Inflammatory macrophage treated with lipopolysaccharide for 4 hours (primary cell): ENCODE measurements at places on chromosomes 1 and 21.
A peak's percentile ranks its signal among the peaks of the same experiment; 100 is the strongest.

GRCh38 chr1:93680420-93681100, 1.1 kb downstream of the BCAR3 start:
- peak; percentile 78 for DNase-seq

DNA sequence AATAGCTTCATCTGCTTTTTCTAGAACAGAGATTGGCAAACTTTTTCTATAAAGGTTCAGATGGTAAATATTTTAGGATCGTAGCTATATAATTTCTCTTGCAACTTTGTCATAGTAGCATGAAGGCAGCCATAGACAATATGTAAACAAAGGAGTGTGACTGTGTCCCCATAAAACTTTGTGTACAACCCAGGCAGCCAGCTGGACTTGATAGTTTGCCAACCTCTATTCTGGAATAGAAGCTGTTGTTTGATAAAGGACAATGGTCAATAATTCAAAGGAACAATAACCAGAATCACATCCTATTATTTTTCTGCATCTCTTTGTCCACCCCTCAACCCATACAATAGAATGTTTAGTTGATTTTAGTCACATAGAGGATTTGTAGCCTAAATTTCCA, 286.7 kb downstream of the LMX1A start:
- DNase-seq, result no peak

DNA sequence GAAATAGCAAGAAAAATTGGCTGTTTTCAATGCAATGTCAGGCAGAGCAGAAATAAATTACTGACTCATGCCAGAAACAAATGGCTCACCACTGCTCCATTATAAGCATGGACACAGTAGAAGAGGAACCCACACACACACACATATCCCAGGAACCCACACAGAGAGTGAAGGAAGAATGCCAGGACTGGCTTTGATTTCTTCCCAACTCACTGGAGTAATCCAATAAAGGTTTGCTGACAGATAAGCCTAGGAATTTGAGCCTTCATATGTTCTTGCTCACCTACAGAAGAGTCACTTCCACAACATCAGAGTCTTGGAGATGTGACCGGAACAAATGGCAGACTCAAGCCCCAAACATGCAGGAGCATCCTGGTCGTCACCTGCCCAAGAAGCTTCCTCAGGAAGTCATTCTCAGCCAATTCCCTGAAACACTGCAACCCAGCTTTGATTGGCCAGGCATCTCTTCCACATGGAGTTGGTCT, 2.2 kb downstream of the SH3BP5L start:
- DNase-seq, result peak; percentile 51

GRCh38 chr1:84963021-84963420, 33.9 kb downstream of the MCOLN2 start:
- no peak for DNase-seq

DNA sequence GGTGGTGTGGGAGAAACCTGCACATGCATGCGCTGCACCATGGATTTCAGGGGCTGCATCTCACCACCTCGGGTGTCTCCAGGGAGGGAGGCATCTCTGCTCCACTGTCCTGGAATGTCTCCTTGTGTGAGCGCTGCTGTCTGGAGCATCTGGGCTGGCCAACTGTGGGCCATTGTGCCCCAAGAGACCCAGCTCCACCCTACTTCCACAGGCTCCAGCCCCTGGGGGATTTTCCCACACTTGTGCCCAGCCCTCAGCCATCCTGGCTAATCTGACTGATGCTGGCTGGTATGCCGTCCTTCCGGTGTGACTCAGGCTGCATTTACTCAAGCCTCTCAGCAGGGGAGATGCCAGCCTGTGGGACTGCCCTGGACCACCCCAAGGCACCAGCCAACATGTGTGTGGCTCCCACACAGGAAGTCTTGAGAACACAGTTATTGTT, 62.0 kb downstream of the TRIM11 start:
- no peak for DNase-seq

DNA sequence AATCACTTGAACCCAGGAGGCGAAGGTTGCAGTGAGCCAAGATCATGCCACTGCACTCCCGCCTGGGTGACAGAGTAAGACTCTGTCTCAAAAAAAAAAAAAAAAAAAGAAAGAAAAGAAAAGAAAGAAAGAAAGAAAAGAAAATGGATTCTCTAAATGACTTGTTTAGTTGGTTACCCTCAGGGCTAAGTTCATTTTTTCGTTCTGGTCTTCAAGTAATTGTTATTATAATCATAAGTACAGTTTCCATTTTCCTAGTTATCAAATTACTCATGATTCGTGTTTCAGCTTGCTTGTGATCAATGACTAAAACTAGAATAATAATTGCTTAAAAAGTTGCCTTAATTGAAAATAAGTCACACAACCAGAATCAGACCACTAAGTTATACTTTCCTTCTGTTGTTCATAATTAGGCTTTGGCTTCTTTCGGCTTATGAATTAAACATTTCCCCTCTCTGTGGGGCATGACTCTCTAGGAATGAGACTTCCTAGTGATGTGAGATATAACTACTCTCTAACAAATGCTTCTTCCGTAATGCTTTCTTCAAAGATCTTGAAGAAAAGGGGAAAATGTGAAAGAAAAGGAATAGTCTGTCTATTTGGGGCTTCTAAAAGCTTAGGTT, 9.6 kb upstream of the RLF start:
- no peak for DNase-seq

DNA sequence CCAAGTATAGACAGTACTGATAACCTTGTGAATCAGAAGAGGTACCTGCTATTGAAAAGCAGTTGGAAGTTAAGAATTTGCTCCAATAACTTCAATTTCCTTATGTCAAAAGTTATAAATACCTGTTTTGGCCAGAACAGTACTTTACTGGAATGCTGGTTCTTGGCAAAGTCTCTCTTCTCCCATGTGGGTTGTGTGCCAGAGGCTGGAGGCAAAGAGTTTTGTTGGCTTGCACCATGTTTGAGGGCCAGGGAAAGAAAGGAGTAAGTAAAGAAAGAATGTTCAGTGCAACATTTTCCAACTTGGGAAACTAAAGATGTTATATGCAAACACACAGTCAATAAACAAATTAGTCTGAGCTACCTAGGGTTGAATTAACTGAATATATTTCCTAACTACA, 67.0 kb upstream of the DYNLT5 start:
- no peak for DNase-seq

DNA sequence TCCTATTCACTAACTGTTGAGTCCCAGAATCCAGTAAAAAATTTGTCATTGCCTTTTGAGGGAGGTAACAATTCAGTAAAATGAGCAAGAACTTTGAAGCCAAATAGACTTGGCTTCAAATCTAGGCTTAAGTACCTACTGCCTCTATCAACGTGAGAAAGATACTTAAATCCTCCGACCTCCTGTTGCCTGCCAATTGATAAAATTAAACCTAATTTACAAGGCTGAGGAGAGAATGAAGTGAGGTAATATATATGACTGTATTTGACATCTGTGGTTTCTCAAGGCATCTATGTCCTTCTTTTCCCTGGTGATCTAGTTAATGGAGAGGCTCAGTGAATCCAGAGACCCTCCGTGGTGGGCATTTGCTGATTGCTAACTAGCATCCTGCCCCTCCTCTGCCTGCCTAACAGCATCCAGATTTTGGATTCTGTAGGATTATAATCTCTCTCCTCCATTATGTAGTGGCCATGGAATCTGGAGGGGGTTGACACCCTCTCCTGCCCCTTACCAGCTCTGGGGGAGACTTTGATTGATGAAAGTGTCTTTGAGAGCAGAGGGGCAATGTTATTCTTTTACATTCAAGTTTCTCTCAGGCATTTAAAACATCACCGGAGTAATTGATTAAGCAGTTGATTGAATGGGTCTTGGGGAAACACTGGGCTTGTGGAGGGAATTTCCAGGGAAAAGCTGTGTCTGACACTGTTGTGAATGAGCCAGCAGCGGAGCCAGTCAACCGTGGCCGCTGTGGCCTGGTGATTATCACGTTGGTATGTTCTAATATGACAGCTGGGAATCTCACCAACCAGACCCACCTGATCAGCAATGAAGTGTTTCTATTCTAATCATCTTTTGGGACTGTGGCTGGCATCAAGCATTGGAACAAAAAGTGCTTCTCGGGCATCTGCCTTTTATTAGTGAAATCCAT, 140.7 kb upstream of the FAM78B start:
- no peak for DNase-seq

- no peak for DNase-seq
Measured at GRCh38 chr1:183164340-183164739, 21.7 kb upstream of the LAMC2 start.

DNA sequence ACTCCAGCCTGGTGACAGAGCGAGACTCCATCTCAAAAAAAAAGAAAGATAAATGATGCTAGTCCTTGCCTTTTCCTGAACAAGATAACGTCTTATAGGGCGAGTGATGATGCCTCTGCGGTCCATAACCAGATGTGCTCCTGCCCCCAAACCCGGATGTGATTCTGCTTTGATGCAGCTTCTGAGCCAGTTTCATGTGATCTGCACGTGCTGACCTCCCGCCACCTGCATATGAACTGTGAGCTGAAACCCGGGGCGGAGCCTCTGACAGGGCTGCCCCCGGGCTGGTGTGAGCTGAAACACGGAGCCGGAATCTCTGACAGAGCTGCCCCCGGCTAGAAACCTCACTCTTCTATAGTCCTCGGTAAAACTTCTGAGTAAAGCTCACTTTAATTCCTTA, 1.3 kb downstream of the KRTAP12-4 start:
- no peak for DNase-seq

GRCh38 chr1:19885821-19886220, 3.6 kb downstream of the OTUD3 start:
- DNase-seq, result no peak

DNA sequence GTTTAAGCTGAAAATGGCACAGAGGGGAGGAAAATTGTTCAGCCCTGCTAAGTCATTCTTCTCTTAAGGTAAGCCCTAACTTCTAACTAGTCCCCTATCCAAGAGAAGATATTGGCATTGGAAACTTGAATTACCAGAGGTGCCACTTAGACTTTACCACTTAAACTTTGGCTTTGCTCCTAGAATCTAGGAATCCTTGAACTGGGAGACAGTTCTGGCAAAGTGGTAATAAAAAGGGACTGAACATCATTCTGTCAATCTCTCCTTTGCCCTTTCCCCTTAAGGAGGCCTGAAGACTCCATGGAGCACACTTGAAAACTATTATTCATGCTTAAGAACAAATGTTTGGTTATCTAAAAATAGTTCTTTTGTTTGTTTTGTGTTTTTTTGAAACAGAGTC, 8.4 kb downstream of the ATP1A4 start:
- no peak for DNase-seq

- peak; percentile 70 for DNase-seq
Measured at GRCh38 chr1:30379684-30380624, 343.4 kb downstream of the MATN1 start.

DNA sequence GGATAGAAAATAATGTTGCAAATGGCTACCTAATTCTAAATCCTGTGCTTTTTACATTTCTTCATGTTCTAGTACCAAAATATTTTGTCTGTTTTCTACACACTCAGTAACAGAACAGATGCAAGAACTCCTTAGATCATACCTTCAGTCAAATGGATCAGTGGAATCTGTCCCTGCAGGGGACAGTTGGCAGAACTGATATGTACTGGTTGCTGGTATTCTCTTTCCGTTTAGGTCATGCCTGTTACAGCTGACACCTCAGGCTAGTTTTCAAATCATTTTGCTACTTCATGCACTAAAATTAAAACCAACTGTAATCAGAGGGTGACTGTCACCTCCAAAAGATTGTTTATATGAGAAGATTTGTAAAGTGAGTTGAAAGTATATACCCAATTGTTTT, 109.2 kb downstream of the TNNI3K start:
- no peak for DNase-seq

DNA sequence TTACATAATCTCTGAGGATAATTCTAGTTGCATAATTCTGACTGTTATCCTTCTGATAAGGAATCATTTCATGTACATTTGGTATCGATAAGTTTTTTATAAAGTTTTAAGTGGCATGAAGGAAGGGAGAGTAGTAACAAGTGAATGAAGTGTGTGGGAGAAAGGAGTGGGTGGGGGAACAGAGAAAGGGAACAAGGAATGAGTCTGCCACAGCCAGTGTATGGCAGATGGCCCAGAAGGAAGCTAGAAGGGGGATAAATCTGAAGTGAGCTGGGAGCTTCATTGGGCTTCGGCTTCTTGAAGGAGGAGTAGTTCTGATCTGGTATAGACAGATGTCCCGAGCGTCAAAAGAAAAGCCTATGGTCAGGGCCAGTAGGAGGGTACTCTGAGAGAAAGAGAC, 18.6 kb downstream of the ZBTB40 start:
- DNase-seq, result peak; percentile 64

DNA sequence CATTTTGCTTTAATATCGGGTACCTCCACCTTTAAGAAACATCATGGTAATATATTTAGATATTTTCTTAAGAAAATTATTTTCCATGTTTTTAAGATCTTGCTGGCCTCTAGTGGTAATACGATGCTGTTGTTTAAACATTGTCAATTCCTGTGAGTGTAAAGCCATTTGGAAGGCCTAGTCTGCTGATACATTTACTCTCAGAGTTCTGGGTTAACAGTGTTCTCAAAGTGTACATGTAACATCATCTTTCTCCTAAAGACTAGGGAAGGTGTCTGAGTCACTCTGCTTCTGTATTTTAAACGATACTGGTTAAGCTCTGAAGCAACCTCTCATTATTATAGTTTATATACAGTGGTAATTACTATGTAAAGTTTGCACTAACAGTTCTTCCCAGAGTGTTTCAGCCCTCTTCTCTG, 189.1 kb downstream of the RASAL2 start:
- peak; percentile 79 for DNase-seq

DNA sequence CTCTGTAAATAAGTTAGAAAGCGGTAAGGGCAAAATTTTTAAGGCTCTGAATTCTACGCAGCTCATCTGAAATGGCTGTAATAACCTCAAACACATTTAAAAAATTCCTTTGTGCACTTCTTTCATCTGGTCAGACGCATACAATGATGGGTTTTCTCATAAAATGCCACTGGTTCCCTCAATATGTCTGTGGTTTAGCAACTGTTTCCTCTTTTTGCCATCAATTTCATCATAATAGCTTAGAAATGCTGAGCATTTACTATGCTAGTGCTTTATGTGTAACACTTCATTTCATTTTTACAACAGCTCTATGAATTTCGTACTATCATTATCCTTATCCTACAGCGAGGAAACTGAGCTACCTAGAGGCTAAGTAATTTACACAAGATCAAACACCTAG, 35.3 kb upstream of the DMRTA2 start:
- peak; percentile 84 for DNase-seq

DNA sequence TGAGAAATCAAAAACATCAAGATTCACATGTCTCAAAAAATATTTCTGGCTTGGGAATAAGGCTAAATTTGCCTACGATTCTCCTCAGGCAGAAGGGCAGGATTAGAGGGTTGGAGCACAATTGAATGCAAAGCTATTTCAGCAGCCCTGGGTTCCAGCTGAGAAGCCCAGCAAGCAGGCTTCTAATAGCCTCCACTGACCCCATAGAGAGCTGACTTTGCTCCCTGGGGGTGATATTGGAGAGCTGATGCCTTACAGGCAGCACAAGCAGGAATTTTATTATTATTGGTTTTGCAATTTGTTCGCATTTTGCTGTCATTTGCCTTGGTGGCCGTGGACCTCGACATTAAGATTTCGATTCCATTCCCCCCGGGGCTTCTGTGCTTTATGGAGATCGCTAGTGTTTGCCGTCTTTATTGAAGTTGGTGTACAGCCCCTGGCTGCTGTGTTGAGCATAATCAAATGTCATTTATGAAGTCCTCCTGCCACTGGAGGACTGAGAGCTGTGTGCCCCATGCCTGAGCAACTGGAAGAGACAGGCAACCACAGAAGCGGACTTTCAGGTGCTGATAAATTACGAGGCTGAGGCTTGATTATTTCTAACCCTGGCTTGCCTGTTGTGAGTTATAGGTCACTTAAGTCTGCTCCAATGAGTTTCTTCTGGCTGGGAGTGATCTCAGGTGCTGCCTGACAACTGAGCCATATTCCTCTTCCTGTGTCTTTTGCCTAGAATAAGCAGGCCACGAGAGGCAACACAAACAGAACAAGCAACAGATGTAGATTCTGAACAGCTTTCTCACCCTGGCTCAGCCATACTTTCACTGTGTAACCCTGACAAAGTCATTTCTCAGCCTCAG, 518.4 kb upstream of the CAMK1G start:
- no peak for DNase-seq
